ENCODE measurements at places on chromosomes 16 and 17.

DNA sequence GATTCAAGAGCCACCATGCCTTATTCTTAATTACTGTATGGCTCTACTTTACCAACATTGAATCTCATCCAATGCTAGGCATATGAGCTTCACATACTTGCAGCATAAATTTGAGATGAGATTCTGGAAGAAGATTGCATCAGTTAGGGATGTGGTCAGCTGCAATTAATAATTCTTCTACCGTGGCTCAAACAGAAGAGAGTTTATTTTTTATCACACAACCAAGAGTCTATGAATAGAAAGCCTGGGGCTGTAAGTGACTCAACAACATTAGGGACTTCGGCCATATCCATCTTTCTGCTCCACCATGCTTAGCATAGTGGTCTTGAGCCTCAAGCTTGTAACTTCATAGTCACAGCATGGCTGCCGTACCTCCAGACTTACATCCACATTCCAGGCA lies 179.4 kb upstream of the IRX6 start:
- no peak for DNase-seq

- no peak for DNase-seq
Measured at GRCh38 chr17:50866950-50867362, 802 bp upstream of the TOB1 start.

DNA sequence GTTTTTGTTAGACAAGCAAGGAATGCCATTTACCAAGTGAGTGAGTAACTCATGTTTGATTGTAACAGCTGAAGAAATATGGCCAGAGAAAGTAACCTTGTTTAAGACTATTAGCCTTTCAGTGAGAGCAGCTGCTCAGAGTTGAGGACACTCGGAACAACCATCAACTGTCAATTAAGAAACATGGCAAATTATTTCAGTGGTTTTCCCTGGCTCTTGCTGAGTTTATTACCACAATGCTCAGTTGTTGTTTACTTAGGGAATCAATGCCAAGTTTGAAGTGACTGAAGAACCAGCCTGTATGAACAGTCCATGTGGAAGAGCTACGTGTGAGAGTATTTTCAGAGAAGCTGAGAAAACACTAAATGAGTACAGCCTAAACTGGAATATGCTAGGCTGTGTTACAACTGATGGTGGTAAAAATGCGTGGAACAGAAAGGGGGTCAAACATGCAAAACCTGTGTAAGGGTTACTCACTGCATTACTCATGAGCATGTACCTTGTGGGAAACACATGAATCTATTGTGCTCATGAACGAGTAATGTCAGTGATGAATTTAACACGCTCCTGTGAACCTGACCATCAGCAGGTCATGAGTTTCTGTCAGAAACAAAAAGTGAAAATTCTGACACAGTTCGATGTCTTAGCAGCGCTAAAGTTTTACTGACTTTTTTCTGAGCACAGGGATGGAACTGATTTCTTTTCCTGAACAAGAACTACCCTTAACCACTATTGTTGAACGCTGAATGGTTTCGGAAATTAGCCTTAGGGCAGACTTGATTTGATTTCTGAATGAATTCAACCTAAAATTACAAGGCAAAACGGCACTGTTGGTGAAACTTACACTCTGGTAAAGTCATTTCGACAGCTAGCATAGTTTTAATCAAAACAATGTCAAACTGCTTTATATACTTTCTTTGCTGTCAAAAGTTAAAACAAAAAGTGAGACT lies 33.5 kb downstream of the GNA13 start:
- no peak for DNase-seq

- DNase-seq: no peak
Measured at GRCh38 chr16:80570106-80570478, 29.3 kb downstream of the DYNLRB2 start.

DNA sequence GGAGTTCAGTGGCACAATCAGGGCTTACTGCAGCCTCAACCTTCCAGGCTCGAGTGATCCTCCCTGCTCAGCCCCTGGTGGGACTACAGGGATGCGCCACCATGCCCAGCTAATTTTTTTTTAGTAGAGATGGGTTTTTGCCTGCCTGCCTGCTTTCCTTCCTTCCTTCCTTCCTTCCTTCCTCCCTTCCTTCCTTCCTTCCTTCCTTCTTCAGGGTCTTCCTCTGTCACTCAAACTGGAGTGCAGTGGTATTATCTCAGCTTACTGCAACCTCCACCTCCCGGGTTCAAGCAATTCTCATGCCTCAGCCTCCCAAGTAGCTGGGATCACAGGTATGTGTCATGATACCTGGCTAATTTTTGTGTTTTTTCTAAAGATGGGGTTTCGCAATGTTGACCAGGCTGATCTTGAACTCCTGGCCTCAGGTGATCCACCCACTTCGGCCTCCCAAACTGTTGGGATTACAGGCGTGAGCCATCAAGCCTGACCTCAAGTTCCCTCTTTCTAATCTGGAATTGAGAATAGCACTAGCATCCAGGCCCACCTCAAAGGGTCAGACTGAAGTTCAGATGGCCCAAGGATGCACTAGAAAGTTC lies 45.3 kb downstream of the PRAC1 start:
- DNase-seq: no peak

DNA sequence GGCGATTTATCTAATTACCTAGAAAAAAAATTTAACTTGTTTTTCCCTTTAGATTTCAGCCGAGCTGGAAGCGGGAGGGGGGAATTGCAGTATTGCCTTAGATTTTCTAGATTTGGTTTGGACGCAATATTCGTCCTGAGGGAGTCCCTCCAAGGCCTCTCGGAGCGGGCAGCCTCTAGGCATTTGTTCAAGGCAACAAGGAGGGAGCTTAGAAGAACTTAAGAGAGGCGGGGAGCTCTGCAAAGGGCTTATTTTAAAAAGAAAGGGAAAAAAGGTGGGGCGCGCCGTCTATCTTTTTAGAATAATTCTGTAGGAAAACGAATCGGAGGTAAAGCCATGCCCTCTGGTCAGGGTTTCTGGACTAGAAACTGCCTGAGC lies 407 bp upstream of the TMEM94 start:
- DNase-seq: no peak

- peak; percentile 34 for DNase-seq
Measured at GRCh38 chr17:55825213-55825612, 74.4 kb downstream of the PCTP start.

- DNase-seq: peak; percentile 58
Measured at GRCh38 chr17:4533523-4534504, 21.4 kb downstream of the MYBBP1A start.

- no peak for DNase-seq
Measured at GRCh38 chr16:860891-861290, 60.4 kb upstream of the GNG13 start.

GRCh38 chr17:56754523-56755208 lies 79.1 kb downstream of the C17orf67 start:
- peak; percentile 75 for DNase-seq

- no peak for DNase-seq
Measured at GRCh38 chr16:89996178-89996489, 23.1 kb downstream of the DBNDD1 start.

DNA sequence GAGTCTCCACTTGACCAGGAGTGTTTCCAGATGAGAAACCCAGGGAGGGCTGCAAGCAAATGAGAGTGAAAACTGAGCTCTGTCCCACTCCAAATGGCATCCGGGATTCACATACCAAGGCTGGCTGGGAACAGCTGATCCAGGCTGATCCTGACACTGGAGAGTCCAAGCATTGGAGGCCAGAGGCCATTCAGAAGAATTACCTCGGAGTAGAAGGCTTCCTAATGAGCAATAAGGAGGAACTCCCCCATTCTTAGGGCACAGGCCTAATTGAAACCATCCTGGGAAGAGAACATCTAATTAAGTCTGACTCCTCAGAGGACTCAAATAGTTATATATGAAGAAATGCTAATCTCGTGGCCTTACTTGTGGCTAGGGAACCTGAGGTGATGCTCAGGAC lies 142.8 kb downstream of the PRKCA start:
- no peak for DNase-seq

DNA sequence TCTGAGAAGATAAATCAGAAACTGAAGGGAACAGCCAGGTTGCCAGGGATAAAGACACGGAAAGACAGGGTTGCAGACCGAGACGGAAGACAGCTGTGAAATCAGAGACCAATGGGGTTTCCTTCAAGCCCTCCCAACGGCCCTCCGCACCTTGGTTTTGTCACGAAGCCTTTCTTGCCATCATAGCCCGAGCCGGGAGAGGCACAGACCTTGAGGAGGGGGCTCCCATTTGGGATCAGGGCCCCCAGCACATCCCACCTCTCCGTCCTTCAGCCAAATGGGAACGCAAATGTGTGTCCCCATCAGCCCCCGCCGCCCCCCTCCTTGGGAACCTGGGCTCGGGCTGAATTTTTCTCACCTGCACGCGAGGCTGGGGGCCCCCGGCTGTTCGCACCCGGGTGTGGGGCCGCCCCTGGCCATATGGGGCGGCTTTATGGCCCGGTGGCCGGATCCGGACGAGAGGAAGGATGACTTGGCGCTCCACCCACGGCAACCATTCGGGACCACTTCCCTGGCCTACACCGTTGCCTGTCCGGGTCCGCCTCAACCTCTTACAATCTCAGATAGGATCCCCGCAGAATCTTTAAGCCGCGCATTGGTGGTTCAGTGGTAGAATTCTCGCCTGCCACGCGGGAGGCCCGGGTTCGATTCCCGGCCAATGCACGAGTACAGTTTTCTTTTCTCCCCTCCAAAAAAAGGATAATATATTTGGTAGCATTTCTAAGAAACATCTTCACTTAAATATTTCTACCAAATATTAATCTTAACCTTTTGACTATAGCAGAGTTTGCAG lies 1.4 kb upstream of the HES7 start:
- DNase-seq: peak; percentile 62

- peak; percentile 94 for DNase-seq
Measured at GRCh38 chr16:4936991-4937781, at the start of gene PPL. Gene PPL, minus strand, starts transcription at chr16:4937148. Its CDS starts 103 bp downstream, at chr16:4937045.

GRCh38 chr16:23691483-23692189 lies 12.9 kb downstream of the PLK1 start:
- no peak for DNase-seq

DNA sequence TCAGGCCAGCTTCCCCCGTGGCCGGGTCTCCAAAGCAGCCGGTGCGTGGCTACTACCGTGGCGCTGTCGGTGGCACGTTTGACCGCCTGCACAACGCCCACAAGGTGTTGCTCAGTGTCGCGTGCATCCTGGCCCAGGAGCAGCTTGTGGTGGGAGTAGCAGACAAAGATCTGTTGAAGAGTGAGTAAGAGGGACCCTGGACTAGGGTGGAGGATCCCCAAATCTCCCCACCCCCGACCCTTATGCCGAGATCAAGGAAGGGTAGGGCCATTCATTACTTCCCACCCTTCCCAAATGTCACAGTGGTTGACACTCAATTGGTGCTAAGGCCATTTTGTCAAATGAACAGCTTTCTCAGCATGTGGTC lies 1.2 kb downstream of the COASY start:
- no peak for DNase-seq

GRCh38 chr16:56363781-56364565 lies 61.4 kb downstream of the AMFR start:
- no peak for DNase-seq

Measured in iPS-NIHi11 (cell line).